Type B pancreatic cell (in vitro differentiated cells): ENCODE measurements at places on chromosomes 6 and 20. TPM values are rescaled to one million over a fixed set of nuclear protein-coding genes. Genes with fewer than 3 reads are reported as not detected.

- DNase-seq, result no peak
Measured at GRCh38 chr6:20167601-20168000, 44.7 kb downstream of the MBOAT1 start.

Gene COL21A1
- 12.2 and 12.8 TPM in 2 replicates for total RNA-seq

Gene KIAA0408
- total RNA-seq, result 3.3 and 7.8 TPM in 2 replicates

GRCh38 chr20:5703681-5704101 is 46.5 kb upstream of the SHLD1 start:
- DNase-seq, result no peak

- DNase-seq, result no peak
Measured at GRCh38 chr6:168623736-168624135, 182.8 kb downstream of the SMOC2 start.

DNA sequence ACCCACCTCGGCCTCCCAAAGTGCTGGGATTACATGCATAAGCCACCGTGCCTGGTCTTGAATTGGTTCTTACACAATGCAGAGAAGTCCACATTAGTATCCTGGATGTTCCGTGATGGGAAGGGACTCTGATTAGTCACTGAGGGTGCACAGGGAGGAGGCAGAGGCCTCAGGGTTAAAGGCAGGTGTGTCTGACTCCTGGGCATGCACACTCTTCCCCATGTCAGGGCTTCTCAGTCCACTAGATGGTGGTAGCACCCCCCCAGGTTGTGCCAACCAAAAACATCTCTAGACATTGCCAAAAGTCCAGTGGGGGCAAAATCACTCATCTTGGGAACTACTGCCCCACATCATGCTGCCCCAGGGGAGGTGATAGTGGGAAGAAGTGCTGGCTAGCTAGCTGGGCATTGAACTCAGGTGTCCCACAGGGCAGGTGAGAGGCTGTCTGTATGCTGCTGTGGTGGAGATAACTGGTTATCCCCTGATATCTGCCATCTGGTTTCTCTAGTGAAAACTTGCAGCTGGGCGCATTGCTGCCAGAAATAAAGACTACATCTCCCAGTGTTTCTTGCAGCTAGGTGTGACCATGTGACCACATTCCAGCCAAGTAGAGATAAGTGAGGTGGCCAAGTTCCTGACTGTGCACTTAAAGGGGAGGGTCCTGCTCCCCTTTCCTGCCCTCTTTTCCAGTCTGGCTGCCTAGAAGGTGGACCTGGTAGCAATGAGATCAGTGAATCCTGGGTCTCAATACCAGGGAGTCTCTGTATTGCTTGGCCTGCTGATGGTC is 8.4 kb upstream of the NSFL1C start:
- DNase-seq, result no peak

GRCh38 chr6:153334121-153334520 is 203.0 kb upstream of the RGS17 start:
- DNase-seq, result no peak

Gene ZFP57
- total RNA-seq, result not detected in 2 replicates

GRCh38 chr6:104710543-104711335 is 149.0 kb downstream of the HACE1 start:
- DNase-seq, result no peak

Gene SMAP1
- total RNA-seq, result 22.8 and 24.2 TPM in 2 replicates

DNA sequence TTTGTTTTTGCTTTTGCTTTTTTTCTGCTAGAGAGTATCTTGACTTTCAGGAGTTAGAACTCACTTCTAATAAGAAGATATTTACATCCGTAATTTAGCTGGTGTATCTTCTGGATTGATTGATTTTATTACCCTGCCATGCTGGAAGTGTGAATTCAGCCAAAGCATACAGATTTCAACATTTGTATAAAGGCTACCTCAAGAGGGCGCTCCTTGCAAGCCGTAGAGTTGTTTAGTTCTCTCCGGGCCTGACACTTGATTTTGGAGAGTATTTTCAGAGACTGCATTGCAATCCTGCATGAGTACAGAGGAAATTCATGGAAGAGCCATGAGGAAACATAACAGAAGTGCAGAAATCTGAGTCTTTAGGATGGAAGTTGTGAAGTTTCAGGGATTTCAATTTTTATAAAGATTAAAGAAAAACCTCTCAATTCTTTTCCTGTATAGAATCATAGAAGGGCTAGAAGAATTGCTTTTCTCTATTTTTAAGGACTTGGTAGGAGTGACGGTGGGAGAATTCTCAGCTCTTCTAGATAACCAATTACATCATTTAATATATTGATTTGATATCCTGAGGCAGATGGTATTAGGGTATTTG is 66.7 kb upstream of the TIAM2 start:
- DNase-seq, result no peak

Gene LPA
- 0.31 and 0.56 TPM in 2 replicates for total RNA-seq

DNA sequence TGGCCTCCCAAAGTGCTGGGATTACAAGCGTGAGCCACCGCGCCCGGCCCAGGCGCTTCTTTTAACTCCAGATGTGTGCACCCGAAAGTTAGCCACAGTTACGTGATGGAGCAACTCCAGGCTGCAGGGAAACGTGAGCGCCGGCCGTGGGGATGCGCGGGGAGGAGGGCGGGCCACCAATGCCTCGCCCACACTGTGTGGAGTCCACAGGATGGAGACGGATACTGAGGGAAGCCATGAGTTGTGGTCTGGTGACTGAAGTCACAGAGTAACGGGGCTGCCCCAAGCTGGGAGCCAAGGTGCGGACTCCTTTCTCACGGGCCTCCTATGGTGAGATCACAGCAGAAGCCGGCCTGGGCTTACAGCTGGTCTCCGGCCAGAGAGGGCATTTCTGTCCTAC is 23.2 kb downstream of the YTHDF1 start:
- no peak for DNase-seq

Gene HLA-DRB1
- total RNA-seq, result 24.3 and 88.9 TPM in 2 replicates
